ENCODE measurements at places on chromosomes 5 and 9.

DNA sequence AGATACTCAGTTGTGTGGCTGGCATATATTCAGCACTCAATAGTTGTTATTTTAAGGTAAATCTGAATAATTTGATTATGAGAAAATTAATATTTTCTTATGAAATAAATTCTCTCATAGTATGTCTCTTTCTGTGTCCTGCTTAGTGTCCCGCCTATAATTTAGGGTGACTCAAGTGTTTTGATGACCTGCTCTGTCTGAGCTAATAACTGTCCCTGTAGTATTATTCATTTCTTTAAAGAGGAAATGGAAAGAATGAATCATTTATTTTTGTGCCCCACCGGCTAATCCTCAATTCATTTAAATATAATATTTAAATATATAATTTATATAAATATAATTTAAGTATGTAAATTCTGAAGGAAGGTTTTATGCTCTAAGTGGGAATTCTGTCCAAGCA, 4.1 kb downstream of the SLC1A1 start:
- DNase-seq, result no peak

DNA sequence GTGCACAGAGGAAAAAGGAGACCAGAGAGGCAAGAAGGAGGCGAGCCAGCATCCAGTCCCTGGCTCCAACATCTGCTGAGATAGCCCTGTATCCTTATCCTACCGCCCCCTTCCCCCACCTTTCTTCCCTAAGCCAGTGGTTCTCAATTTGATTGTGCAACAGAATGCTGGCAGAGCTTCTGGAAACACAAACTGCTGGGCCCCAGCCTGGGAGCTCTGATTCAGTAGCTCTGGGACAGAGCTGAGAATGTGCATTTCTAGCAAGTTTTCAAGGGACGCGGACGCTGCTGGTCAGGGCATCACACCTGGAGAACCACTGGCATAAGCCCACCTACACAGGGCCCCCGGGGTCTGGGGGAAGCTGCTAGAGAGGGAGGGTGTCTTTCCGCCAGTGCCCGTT, 21.1 kb downstream of the AK8 start:
- DNase-seq, result no peak

DNA sequence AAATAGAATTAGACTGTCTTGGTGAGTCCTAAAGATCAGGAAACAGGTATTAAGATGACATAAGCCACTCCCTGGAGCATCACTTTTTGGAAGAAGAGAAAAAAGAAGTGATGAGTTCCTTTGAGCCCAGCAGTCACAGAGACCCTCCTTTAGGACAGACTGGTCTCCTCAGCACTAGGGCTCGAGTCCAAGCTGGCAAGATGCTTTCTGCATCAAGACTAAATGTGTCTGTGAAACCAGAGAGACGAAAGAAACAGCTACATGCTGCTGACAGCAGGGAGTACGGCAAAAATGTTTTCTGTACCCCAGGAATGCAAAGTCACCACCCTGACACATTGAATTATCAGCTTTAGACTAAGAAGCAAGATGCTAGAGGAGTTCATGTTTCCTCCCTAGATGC, 184.5 kb downstream of the CRB2 start:
- DNase-seq, result no peak

GRCh38 chr5:146321571-146321970, 17.1 kb upstream of the POU4F3 start:
- DNase-seq, result no peak

GRCh38 chr5:65413822-65414221, 67.9 kb downstream of the ADAMTS6 start:
- no peak for DNase-seq

DNA sequence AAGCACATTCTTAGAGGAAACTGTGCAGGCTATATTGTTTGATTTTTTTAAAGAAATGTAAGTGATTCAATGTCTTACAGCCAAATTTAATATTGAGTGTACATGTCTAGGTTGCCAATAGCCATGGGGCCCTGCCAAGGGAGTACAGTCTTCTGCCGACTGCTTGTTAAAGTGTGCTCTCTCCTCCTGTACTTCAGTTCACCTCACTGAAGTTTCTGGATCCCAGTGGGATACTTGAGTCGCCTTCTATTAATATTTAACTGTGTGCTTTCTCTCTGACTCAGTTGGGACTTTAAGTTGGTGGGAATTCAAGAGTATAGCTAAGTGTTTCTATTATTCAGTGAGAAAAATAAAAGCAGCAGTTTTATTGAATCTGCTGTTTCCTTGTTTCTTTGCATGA, 44.5 kb upstream of the C5orf47 start:
- no peak for DNase-seq

DNA sequence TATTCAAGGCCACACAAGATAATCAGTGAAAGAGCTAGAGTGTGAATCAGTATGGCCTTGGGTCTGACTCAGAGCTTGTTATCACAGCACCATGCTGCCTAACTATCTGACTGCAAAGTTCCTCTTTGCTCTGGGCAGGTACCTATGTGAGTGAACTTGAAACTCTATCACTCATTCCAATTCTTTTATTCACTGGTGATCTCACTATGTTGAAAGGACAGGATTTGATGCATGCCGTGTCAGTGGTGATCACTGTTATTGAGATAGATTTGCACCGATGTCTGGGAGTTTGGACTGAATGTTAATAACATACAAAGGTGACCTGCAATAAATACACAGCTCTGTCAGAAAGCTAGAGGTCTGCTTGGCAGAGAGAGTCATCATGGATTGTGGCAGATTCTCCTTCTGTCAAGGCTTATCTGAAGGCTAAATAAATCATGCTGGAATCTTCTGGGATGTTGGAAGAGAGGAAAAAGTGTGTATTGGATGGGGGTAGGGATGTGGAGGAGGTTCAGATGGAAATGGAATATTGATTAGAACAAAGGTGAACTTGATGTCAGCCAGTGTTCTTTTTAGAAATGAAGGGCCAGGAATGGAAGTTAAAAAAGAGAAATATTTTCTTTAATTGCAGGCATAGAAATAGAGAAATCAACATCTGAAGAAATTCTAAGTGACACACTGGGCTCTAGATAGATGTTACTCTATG, 91.8 kb upstream of the TNC start:
- no peak for DNase-seq

DNA sequence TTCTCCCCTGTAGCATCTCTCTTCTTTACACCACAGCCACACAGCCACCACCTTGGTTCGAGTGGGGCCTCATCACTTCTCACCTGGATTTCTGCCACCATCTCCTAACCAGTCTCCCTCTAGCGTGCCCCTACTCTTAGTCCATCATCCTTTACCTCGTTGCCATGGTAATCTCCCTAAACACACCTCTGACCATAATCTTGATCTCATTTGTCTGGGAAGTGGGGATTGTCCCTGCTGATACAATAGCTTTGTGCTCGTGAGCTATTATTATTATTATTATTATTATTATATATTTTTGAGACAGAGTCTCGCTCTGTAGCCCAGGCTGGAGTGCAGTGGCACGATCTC, 76.5 kb upstream of the HSPA9 start:
- DNase-seq, result no peak

- no peak for DNase-seq
Measured at GRCh38 chr9:98094316-98094715, 24.7 kb downstream of the TRIM14 start.

DNA sequence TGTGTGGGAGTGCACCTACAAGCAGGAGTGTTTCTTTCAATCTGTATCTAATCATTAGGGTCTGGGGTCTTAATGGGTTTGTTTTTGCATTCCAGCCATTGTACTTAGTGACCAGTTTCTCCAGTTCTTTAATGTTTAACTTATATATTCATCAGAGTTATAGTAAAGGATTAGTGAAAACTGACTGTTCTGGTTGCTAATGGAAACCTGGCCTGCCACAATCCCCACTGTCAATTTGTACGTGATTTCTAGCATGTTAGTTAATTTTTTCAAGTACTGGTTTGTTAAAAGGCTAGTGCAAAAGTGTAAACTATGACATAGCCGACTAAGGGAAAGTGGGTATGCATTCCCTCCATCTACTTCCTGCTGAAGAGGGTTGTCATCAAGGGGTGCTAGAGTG, 276.1 kb downstream of the HTR1A start:
- no peak for DNase-seq

DNA sequence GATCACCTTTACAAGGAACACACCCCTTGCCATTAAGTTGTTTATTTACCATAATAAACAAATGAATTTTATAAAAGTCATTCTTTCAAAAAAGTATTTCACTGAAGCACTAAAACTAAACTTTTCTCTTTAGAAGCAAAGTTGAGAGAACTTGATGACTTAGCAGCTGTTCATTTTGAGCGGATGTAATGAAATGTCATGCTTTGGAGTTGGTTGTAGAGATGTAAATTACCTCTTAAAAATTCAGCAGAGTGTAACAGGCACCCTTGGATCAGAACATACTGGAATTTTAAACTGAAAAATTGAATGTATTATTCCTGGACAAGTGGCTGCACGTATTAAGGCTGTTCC, 617.2 kb downstream of the PDE4D start:
- no peak for DNase-seq

- DNase-seq, result no peak
Measured at GRCh38 chr5:66608501-66608900, 12.3 kb downstream of the MAST4 start.

DNA sequence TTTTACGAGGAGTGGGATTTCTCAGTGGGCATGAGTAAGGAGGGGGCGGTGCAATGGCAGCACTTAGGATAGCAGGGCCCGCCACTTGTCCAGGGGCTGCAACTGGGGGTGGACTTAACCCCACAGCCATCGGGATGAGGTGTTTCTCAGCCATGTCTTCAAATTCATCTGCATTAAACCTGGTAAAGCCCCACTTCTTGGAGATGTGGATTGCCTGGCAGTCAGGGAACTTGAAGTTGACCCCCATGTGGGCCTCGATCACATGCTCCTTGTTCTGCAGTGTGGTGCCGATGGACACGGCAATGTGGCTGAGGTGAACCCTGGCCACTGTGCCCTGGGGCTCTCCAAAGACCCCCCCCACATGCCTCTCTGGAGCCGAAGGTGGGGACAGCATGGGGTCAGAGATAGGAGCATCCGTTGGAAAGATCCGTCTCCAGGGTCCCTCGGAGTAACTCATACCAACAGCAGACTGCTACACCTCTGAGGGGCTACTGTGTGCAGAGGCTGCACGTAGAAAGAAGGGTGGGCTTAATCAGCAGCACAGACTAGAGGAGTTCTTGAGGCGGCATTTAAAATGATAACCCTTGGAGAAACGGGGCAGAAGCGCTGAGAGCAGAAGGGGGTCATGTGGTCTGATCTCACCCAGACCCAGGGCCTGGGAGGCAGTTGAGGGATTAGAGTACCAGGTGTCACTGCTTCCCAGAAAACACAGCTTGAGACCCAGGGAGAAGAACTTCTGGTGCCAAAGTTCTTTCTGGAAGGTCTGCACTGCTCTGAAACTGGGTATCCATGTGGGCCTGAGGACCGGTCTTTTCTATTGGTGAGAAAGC, 141.4 kb downstream of the MTX3 start:
- DNase-seq, result no peak

DNA sequence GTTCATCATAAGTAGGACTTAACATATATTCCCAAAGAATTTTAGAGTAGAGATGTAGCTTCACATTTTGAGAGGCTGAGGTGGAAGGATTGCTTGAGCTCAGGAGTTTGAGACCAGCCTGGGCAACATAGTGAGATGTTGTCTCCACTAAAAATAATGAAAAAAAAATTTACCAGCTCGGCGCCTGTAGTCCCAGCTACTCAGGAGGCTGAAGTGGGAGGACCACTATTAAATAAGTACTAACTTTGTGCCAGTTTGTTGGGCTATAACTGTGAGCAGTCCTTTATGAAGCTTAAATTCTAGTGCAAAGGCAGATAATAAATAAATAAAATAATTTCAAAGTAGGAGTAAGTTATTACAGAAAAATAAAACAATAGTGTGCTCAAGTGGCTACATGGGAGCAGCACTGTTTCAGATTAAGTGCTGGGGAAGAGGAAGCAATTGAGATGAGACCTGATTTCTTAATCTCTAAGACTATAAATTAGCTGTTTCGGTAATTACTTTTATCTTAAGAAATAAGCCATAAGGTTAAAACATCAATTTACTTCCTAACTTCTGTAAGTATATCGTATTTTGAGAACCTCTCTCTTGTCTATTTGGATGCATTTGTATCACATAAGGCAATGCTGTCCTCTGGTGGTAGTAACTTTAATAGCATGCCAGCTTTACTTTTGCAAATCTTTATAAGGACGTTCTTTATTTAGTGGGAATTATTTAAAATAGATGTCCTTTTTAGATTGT, 98.9 kb downstream of the CSNK1G3 start:
- no peak for DNase-seq

DNA sequence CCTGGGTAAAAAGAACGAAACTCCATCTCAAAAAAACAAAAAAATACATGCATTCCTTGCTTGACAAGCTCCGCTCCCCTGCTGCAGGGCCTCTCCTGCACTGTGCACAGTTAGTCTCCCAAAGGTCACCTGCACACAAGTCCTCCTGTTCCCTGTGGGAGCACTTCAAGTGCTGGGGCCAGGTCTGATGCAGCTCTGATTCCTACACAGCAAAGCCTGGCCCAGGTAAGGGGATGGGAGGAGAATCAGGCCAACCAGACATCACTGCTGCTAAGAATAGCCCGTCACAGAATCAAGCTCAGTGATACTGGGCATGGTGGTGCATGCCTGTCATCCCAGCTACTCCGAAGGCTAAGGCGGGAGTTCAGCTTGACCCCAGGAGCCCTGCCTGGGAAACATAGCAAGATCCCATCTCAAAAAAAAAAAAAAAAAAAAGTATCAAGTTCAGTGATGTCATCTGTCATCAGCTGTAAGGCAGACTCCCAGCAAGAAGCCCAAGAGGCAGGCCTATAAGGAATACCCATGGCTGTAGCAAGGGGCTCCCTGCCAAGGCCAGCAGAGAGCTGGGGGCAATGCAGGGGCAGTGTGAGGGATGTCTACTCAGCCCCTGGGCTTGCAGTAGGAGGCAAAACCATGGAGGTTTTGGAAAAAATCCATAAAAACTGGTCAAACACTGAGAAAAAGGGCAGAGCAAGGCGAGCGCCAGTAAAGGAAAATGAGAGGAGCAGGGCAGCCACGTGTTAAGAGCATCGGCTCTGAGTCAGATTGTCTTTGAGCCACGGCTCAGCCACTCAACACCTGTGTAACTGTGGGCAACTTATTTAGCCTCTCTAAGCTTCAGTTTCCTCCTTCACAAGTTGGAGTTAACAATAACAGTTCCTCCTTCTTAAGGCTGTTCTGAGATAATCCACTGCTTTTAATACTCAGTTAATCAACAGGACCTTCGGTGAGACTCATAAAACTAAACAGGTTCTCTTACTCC, 3.2 kb downstream of the TPM2 start:
- no peak for DNase-seq

DNA sequence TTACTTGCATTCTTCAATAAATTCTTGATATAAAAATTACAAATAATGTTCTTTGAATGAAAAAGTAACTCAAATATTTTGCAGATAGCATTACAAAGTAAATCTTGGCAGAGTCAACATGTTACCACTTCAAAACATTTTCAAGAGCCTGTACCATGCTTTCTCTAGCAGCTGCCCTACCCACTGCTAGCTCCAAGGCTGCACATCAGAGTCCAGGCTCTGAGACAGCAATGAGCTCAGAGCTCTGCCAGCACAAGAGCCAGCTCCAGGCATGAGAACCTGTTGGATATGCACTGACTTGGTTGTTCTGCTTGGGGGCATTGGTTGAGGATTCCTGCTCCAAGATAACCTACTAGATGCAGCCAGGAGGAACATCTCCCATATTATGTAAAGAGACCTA, 211.3 kb upstream of the HAPLN1 start:
- DNase-seq, result no peak

All from stimulated activated CD4-positive, alpha-beta T cell treated with anti-CD3 and anti-CD28 coated beads, Interleukin-15, amount 100 ng/mL, for 1 hour (primary cell).